ENCODE measurements at places on chromosomes 5 and 9.

DNA sequence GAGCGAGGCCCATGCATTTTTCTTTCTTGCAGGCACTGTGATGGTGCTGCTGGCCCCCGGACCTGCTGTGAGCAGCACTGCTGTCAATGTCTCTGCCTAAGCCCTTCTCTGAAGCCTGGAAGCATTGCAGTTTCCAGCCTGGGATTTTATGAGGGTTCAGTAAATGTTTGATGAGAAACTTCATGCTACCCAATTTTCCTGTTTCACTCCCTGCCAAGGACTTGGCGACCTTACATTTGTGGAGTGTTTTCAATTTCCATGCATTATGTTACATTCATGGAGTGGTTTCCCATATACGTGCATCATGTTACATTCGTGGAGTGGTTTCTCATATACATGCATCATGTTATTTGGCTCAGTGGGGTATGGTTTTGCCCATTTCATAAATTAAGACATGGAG lies 90.7 kb upstream of the PTCH1 start:
- DNase-seq: no peak

DNA sequence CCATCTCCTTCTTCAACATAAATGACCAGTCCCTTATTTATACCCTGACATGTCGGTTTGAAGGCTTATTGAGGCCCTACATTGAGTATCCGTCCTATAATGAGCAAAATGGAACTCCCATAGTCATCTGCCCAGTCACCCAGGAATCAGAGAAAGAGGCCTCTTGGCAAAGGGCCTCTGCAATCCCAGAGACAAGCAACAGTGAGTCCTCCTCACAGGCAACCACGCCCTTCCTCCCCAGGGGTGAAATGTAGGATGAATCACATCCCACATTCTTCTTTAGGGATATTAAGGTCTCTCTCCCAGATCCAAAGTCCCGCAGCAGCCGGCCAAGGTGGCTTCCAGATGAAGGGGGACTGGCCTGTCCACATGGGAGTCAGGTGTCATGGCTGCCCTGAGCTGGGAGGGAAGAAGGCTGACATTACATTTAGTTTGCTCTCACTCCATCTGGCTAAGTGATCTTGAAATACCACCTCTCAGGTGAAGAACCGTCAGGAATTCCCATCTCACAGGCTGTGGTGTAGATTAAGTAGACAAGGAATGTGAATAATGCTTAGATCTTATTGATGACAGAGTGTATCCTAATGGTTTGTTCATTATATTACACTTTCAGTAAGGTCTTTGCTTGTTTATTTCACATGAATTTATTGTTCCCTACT lies 38.2 kb upstream of the BTNL3 start:
- no peak for DNase-seq

GRCh38 chr9:100307080-100307479 lies 45.7 kb downstream of the TEX10 start:
- DNase-seq: no peak

- no peak for DNase-seq
These were observed 352.6 kb upstream of the PANK3 start for GRCh38 chr5:168931638-168932345.

DNA sequence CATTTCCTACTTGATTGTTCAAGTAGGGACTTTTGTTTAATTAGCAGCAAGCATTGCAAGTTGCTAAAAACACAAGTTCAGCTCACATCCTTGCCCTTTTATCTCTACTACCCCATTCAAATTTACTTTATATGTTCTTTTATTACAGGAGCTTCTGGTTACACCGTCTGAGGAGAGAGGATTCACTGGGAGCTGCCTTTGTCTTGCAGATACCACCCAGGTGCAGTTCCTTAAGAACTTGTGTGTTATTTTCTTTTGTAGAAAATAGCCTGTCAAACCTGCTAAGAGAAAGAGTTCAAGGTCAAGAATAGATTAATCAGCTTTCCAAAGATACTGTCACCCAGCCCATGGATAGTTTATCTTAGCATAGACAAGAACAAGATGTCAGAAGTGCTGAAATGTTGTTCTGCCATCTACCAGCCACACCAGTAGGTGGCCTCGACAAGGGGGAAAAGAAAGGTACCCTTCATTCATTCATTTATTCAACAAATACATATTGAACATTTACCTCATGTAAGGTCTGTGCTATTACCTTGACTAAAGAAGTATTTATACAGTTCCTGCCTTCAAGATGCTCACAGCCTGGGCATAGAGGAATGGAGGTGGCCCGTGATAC lies 750.3 kb downstream of the MAT2B start:
- no peak for DNase-seq

DNA sequence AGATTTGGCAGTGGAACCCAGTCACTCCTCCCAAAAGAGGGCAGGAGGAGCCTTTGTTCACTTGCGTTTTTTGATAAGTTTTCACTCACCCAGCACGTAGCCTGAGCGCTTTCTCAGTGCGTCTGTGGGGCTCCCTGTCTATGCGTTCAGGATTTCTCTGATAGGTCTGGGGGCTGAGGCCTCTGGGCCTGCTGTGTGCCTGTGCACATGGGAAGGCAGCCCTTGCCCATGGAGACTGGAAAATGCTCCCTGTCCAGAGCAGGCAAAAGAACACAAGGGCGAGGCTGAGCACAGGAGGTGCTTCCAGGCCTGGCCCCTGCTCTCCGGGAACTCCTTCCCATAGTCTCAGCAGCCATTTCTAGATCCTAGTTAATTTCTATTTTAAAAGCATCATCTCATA lies 249.9 kb downstream of the FSTL4 start:
- no peak for DNase-seq

GRCh38 chr9:94703488-94704140 lies 22.9 kb upstream of the AOPEP start:
- DNase-seq: no peak

- DNase-seq: no peak
These were observed 5.3 kb downstream of the NINJ1 start for GRCh38 chr9:93128715-93129224.

- no peak for DNase-seq
These were observed 245.4 kb downstream of the MLLT3 start for GRCh38 chr9:20376731-20377375.

DNA sequence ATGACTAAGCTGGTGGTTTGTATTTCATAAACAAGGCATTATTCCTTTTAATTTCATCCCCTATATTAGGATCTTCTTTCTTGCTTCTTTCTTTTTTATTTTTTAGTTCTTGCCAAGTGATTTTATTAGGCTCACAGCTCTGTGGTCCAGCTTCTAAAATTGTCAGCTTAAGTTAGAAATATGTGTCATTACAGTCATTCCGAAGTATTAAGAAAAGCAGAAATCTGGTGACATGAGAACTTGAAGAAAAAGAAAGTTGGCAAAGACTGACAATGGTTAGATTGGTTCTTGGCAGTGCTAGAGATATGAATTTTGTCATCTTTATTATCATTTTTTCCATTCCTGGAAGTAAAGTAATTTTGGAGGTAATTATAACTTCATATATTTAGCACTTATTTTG lies 166.5 kb upstream of the PRR16 start:
- no peak for DNase-seq

- DNase-seq: no peak
These were observed 12.6 kb downstream of the DDX4 start for GRCh38 chr5:55750499-55750898.

GRCh38 chr9:28155067-28155466 lies 581.8 kb upstream of the C9orf72 start:
- DNase-seq: no peak

DNA sequence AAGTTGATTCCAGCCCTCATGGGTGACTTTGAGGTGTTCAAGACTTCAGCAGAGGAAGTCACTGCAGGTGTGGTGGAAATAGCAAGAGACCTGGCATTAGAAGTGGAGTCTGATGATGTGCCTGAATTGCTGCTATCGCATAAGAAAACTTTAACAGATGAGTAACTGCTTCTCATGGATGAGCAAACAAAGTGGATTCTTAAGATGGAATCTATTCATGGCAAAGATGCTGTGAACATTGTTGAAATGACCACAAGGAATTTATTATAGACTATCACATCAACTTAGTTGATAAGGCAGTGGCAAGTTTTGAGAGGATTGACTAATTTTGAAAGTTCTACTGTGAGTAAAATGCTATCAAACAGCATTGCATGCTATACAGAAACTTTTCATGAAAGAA lies 17.1 kb upstream of the POU4F3 start:
- DNase-seq: no peak

DNA sequence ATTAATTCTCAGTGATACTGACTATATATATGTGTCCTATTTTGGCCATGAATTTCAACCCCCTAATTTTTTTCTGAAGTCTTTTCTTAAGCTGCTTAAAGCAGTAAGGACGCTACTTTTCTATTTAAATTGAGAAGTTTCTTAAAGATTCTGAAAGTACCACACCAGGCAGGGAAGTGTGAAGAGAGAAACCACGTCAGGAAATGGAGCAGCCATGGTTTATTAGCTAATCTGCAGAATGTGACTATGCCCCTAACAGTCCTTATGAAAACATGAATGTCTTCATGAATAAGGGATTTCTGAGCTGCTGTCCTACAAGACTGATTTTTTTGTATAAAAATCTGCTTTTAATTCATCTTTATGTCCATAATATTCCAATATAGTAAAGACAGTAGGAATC lies 1724.3 kb upstream of the C9orf72 start:
- DNase-seq: no peak

GRCh38 chr9:121876658-121877271 lies 216.3 kb downstream of the TTLL11 start:
- no peak for DNase-seq

DNA sequence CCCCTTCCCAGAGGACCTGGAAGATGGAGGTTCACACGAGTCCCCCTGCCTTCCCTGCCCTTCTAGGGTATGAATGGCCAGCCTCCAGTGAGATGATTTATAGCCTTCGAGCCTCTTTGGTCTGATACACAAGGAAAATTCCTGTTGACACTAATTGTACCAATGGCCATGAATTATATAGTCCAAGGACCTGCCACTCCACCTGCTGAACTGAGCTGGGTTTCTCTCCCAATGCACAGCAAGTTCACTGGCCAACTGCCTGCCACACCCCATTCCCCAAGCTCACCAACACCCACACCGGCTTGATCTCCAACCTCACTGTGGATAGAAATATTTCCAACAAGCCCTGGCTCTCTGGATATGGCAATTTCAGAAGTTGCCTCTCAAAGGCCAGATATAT lies 9.3 kb upstream of the ADRA1B start:
- no peak for DNase-seq

DNA sequence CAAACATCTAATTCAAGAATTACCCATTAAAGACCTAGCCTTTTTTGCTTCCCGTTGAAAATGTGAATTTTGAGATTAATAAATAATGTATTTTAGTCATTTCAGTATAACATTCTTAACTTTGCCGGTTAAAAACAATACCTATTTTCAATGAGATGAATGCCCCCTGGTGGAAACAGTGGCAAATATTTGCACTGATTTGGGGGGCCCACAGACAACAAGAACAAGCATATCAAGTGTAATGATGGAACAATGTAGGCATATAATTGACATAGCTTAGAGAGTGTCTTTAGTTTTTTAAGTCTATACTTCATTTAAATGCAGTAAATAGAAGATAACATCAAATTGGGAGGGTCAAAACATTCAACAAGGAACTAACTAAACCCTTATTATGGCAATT lies 111.9 kb downstream of the NTRK2 start:
- no peak for DNase-seq

- no peak for DNase-seq
These were observed 622.0 kb upstream of the DAB2 start for GRCh38 chr5:40046792-40047191.

DNA sequence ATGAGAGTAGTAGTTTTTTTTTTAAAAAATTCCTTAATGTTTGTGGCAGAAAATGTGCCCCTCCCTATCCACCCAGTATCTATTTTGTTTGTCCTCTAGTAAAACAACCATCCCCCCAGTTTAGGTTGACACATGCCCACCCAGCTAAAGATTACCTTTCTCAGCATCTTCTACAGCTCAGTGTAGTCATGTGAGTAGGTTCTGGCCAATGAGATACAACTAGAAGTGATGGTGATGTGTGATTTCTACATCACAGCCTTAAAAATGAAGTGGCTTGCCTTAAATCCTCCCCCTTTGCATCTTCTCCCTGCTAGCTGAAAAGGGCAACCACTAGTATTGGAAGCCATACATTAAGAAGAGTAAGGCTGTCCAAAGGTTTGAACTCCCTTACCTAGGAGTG lies 14.9 kb downstream of the CHD1 start:
- DNase-seq: no peak

GRCh38 chr5:151208481-151208914 lies 15.4 kb downstream of the CCDC69 start:
- no peak for DNase-seq

- DNase-seq: no peak
These were observed 98.5 kb upstream of the LMX1B start for GRCh38 chr9:126515001-126515872.

DNA sequence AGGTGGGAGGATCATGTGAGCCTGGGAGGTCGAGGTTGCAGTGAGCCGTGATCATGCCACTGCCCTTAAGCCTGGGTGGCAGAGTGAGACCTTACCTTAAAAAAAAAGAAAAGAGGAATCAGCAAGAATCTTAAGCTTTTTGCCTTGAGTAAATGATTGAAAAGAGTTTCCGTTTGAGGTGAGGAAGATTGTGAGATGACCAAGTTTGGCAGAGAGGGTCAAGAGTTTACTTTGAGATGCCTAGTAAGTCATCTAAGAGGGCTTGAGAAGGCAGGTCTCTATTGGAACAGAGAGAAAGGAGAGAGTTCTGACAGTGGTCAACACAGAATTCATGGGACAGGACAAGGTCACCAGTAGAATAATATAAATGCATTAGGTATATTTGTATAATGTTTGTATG lies 572.1 kb downstream of the TLE4 start:
- no peak for DNase-seq

GRCh38 chr5:59091965-59092364 lies 509.1 kb downstream of the RAB3C start:
- no peak for DNase-seq

DNA sequence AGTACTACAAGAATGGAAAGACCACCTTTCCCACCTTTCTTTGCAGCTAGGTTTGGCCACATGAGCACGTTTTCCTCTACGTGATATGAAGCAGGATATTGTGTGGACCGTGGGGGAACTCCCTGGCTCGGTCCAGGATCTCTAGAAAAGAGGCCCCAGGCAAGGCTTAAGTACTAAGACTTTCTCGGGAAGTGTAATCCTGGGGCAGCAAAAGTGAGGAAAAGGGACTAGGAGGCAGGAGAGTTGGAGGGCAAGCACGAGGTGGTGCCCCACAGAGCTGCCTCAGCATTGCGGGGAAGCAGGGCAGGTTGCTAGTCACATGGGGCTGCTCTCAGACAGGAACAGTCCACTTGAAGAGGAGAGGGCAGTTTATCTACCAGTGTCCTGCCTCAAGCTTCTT lies 235.1 kb downstream of the GADD45G start:
- DNase-seq: no peak

- DNase-seq: no peak
These were observed 37.4 kb downstream of the PRRX2 start for GRCh38 chr9:129702589-129703520.

Data from CD4-positive, alpha-beta T cell treated with Interferon alpha-2 for 1 hour (primary cell).